ENCODE measurements at places on chromosomes 5 and 9.

DNA sequence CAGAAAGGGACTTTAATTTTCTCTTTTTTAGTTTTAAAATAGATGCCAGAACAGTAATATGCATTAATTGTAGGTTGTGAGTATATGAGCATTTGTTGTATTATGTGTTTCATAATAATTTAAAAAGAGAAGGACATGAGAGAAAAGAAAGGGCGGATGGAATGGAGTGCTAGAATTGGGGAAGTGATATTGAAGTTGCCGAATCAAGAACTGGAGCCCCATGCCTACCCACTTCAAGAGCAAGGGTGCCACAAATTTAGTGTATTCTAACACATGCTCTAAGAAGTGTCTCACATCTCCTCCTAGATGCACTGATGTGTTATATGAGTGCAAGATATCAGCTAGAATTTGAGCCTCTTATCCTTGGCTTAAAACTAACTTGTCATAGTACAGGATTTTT, 43.6 kb upstream of the FYB1 start:
- no peak for DNase-seq

DNA sequence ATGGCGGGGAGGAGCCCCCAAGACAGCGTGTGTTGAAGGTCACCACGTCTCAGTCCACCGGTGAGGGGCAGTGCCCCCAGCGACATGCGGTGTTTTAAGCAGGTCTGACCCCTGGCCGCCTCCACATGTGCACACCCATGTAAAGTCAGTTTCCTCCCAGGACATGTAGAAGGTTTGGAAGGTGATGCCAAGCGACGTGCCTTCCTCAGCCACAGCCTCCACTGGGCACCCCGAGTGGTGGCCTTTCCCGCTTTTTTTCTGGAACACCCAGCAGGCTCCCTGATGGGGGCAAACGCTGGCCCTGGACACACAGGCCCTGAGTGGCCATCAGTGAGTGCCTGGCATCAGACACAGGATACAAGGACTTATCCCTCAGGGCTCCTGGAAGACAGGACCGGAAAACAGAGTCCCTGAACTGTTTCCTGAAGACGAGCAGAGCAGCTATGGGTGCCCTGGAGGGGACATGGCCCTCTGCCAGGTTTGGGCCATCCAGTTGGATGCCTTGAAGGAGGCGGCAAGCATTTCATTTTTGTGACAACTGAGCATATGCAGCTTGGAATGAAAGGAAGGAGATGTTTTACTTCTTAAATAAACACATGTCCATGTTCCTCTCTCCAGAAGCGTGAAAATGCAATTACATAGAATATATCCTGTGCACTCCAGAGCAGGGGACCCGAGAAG, 275.8 kb upstream of the IRX2 start:
- DNase-seq = no peak

GRCh38 chr9:134785325-134786108, 95.1 kb upstream of the FCN2 start:
- no peak for DNase-seq

- peak; percentile 86 for DNase-seq
These were observed at the start of gene RUSC2 for GRCh38 chr9:35489313-35490154. Gene RUSC2, plus strand, starts transcription at chr9:35490111. Its CDS starts 56,411 bp downstream, at chr9:35546522.

- no peak for DNase-seq
These were observed 48.1 kb upstream of the FCN1 start for GRCh38 chr9:134965851-134966250.

DNA sequence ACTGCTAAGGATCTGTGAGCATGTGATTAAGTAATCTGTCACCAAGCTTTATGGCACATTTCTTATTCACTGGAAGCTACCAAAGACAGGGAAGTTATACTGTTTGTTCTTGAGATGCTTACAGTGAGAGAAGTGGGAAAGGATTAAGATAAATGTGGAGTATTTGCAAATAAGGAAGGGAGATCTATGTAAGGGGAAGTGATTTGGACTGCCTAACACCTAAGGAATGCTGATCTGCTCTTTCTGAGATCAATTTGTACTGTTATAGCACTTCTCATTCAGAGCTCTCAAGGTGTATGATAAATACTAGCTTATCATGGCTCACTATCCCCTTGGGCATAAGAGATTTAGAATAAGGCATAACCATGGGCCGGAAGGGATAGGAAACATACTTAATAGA, 80.0 kb upstream of the NTRK2 start:
- no peak for DNase-seq

DNA sequence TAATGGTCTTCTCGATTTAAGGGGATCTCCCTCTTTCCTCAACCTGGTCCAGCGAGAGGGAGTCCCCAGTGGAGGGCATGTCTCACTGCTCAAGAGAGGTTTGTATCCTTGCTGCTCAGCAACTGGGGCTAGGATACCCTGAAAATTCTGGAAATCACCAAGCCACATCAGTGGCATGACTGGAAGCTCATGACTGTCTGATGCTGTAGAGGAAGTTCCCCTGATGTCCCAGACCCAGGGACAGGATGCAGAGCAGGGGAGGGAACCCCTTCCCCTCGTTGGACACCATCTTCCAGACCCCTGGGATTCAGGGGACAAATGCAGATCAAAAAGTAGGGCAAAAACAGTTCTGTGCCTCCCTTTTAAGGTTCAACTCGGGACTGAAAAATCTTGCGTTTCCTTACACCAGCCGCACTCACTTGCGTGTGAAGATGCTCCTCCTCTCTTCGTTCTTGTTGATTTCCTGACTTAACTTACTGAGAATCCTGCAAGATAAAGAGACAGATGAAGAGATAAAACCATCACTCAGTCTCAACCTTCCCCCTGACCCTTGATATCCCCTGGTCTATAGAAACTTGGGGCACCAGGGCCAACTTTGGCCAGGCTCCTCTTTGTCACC, 22.1 kb downstream of the LCP2 start:
- DNase-seq = no peak

DNA sequence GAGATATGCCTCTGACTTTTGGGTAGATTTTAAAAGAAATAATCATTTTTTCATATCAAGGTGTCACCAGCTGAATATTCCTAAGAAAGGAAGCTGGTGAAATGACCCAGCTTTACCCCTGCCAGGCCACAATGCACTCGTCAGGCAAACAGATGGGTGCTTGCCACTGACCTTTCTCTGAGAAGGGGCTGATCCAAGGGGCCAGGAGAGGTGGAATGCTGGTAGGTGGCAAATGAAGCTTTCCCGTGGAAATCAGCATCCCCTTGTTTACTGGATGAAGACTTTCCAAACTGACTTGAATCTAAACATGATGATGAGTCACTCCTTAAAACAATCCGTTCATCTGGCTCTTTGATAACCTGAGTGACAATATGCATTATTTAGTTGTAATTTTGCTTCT, 44.3 kb upstream of the PLPP6 start:
- DNase-seq = no peak

GRCh38 chr9:16532272-16532671, 338.2 kb downstream of the BNC2 start:
- no peak for DNase-seq

DNA sequence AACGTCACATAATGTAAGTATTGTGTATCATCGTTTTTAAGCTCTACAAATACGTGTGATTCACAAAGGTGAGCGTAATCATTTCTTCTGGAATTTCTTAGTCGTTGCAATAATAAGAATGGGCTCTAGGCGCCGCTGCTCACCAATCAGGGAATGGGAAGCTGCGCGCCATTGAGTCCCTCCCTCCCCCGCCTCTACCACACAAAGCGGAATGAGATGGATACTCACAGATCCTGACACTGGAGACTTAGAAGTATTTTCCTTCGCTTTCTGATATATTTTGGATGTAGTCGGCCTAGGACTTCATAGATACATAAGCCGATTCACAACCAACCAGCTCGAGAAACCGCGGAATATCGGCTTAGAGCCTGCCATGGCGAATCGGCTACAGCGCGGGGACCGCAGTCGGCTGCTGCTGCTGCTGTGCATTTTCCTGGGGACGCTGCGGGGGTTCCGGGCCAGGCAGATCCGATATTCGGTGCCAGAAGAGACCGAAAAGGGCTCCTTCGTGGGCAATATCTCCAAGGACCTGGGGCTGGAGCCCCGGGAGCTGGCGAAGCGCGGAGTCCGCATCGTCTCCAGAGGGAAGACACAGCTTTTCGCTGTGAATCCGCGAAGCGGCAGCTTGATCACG, at the start of gene PCDHGA11:
TSS of gene PCDHGA11 (plus strand) at position 197 of the 634 bp plus-strand sequence. CDS start at position 374, 177 bp downstream.
- DNase-seq = no peak

- DNase-seq = no peak
These were observed 26.4 kb upstream of the CARNMT1 start for GRCh38 chr9:75054368-75055001.

DNA sequence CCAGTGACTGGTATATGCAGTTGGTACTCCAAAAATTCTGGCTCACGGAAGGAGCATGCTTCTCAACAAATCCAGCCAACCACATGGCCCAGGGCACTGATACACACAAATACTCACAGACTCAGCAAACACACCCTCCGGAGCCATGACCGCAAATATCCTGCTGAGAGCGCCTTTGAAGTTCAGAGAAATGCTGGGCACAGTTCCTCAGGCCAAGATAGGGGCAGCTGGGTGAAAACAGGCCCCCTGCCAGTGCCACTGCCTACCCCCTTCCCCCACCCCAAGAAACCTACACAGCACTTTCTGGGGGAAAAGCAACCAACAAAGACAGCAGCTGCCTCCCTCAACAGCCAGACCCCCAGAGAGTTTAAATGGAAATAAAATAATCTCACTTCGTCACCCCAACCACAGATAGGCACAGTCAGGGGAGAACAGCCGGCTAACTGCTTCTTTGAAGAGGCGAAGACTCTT, 120.0 kb downstream of the C5orf15 start:
- no peak for DNase-seq

DNA sequence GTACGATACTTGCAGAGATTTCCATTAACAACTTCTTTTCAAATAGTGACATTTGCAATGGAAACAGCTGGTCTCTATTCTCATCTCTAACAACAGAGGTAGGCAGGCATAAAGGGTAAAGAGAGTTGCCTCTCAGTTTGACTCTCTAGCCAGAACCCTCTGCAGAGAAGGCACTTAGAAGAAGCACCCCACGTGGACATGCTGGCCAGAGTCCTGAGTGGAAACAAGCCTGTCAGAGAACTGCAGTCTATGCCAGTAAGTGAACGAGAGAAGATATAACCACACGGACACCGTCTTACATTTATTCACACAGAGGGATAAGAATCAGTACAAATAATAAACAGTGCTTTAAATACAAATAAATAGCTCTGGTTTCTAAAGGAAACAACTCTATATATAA, 11.0 kb upstream of the LHX6 start:
- no peak for DNase-seq

DNA sequence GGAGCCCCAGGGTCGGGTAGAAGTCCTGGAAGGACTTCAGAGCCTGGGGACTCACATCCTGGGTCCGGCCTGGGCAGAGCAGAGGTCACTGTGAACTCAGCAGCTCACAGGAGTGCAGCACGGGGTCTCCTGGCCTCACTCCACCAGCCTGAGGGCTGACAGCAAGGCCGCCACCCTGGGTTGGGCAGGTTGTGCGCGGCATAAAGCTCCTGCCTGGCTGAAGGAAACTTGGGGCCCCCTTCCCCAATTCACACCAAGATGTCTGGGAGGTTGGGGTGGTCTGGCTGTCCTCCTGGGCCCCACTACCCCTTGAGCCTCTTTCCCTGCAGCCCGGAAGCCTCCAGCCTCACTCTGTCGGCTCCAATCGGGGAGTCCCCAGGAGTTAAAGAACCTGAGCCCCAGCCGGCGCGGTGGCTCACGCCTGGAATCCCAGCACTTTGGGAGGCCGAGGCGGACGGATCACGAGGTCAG, 2.1 kb downstream of the LCN15 start:
- DNase-seq = no peak

GRCh38 chr5:109034306-109034705, 286.6 kb downstream of the FER start:
- DNase-seq = no peak

DNA sequence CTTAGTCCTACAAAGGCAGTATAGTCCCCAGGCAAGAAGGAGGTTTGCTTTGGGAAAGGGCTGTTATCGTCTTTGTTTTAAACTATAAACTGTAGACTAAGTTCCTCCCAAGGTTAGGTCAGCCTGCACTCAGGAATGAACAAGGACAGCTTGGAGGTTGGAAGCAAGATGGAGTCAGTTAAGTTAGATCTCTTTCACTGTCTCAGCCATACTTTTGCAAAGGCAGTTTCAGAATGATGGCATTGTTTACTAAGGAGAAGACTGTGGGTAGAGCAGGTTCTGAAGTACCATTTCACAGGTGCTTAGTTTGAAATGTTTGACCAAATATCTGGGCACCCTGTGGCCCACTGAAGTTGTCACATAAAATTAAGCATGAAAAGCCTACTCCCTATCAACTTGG, 19.4 kb downstream of the SNX24 start:
- no peak for DNase-seq

GRCh38 chr9:129702589-129703520, 37.4 kb downstream of the PRRX2 start:
- DNase-seq = no peak

- DNase-seq = no peak
These were observed 303 bp downstream of the LIFR start for GRCh38 chr5:38556088-38556598.

DNA sequence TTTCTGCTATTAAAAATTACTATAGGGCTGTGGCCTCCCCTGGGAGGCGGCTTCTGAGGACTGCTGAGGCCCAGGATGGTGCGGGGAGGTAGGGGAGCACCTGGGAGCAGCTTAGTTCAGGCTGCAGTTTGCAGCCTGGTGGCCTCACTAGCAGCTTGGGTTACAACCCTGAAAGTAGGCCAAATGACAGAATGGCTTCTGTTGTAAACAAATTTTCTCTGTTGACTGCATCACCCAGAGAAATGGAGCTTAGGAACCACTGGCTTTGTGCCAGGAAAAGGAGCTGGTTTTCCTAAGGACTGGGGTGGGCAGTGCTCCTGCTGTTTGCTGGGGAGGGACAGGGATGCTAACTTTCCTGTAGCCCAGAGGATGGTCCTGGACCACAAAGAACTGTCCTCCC, 130.3 kb downstream of the ENTREP1 start:
- DNase-seq = no peak

DNA sequence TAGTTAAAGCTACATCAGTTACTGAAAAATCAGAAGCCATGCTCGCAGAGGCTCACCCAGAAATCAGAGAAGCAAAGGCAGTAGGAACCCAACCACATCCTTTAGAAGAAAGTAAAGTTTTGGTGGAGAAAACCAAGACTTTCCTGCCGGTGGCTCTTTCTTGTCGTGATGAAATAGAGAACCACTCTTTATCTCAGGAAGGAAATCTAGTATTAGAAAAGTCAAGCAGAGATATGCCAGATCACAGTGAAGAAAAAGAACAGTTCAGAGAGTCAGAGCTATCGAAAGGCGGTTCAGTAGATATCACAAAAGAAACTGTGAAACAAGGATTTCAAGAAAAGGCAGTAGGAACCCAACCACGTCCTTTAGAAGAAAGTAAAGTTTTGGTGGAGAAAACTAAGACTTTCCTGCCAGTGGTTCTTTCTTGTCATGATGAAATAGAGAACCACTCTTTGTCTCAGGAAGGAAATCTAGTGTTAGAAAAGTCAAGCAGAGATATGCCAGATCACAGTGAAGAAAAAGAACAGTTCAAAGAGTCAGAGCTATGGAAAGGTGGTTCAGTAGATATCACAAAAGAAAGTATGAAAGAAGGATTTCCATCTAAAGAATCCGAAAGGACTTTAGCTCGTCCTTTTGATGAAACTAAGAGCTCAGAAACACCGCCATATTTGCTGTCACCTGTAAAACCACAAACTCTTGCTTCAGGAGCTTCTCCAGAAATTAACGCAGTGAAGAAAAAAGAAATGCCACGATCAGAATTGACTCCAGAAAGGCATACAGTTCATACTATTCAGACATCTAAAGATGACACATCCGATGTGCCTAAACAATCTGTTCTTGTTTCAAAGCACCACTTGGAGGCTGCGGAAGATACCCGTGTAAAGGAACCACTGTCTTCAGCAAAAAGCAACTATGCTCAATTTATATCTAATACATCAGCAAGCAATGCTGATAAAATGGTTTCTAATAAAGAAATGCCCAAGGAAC, 47.2 kb downstream of the CMYA5 start:
- no peak for DNase-seq

Measured in left kidney (tissue), 8 donors.